Esophagus muscularis mucosa (tissue), 4 donors: ENCODE measurements at places on chromosomes 13 and 19. TPM values are rescaled to one million over a fixed set of nuclear protein-coding genes. Genes with fewer than 3 reads are reported as not detected.

- no peaks in the 10 kb centered on the region for H3K27me3 ChIP-seq
- no peak overlapping the region for H3K27ac ChIP-seq
- H3K4me1 ChIP-seq, result peaks cover 44% of the 10 kb centered on the region
- no peak overlapping the region for H3K4me3 ChIP-seq
Measured at GRCh38 chr13:44108331-44108858, 228.7 kb downstream of the LACC1 start.

DNA sequence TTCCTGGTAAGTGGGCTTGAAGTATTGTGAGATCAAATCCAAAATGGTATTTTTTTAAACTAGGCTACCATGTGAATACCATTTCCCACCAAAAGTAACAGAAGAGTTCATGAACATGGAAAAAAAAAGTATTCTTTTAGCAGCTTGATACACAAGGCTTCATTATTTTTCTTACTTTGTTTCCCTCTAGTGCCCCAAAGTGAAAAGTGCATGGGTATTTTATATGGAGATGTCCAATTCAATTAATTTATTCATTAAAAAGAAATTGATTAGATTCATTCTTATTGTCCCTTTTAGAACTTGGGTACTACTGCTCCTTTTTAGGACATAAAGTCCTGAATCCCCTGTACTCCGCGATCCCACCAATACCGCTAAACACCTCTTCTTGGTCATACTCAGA lies 28.6 kb upstream of the SCEL start:
- H3K27me3 ChIP-seq, result no peaks in the 10 kb centered on the region
- no peak overlapping the region for H3K4me3 ChIP-seq
- H3K27ac ChIP-seq, result no peak overlapping the region
- H3K36me3 ChIP-seq, result no peaks in the 10 kb centered on the region
- peaks cover 21% of the 10 kb centered on the region for H3K4me1 ChIP-seq
- DNase-seq, result no peak

The IL4I1 gene
- total RNA-seq, result 0.34 TPM

DNA sequence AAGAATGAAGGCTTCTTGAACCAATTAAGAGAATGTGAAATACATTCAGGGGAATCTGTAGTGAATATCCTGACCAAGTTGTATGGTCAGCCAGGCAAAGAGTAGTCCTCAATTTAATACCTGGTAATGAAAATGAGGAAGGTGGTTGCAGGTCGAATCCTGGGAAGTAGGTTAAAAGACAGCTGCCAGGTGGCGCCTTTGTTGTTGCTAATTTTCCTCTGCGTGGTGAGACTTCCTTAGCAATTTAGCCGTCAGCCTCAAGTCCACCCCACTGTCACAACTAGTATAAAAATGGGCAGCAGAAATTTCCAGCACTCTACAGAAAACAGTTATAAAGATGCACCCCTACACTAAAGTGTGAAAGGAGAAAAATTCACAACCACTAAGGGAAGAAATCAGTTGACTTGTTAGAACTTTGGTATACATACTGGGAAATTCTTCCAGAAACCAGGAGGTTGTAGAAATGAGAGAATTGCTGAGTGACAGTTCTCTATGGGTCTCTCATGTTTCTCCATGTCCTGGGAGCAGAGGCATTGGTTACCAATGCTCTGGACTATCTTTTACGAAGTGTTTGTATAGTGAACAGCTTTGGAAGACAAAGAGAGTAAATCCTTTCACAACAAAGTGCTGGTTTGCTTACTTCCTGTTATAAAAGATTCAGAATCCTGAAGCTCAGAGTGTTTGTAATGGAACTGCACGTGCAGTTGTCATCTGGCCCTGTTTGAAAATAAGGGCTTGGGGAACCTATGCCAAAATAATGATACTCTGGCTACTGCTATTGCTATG lies 235.9 kb downstream of the NHLRC3 start:
- no peaks in the 10 kb centered on the region for H3K36me3 ChIP-seq
- H3K27ac ChIP-seq, result no peak overlapping the region
- no peak for DNase-seq
- no peaks in the 10 kb centered on the region for H3K27me3 ChIP-seq
- peaks cover 8% of the 10 kb centered on the region for H3K4me1 ChIP-seq

DNA sequence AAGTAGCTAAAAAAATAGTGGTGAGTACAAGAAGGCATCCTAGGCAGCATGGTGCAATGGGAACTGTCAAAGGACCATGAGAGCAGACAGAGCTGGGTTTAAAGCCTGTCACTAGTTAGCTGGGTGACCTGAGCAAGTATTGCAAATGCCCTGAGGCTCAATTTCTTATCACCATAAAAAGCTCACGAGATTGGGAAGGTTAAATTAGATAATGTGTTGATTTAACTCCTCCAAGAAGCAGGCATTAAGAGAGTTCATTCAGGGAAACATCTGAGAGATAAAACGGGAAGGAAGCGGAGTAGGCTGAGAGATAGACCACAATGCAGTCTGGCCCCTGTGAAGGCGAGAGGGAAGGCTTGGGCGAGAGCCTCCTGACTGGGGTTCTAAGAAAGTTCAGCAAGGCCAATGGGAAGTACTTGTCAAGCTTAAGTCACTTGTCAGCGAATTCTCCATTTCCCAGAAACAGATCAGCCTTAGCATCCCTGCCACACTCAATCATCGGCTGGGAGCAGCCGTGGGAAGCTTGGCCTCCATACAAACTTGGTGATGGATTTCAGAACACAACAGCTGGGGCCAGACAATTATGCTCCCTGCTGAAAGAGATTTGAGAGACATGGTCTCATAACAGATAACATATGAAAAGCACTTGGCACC lies 105.5 kb downstream of the POU4F1 start:
- no peak overlapping the region for H3K4me3 ChIP-seq
- DNase-seq, result no peak
- H3K27ac ChIP-seq, result no peak overlapping the region
